Fibroblast of gingiva (primary cell): ENCODE measurements at places on chromosomes 3 and 15.
A peak's percentile ranks its signal among the peaks of the same experiment; 100 is the strongest.

DNA sequence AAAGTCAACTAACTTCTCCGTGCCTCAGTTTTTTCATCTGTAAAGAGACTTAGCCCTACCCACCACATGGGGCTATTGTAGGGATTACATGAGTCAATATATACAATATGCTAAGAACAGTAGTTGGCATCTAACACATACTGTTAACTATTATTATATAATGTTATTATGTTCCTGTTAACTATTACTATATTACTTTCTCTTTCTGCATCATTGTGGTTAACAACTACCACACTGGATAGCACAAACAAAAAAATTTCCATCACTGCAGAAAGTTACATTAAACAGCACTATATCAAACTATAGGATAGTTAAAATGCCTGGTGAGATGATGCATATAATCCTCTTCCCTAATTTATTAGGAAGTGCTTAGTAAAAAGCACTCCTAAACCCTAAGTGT lies 23.7 kb downstream of the STAG1 start:
- DNase-seq, result no peak

DNA sequence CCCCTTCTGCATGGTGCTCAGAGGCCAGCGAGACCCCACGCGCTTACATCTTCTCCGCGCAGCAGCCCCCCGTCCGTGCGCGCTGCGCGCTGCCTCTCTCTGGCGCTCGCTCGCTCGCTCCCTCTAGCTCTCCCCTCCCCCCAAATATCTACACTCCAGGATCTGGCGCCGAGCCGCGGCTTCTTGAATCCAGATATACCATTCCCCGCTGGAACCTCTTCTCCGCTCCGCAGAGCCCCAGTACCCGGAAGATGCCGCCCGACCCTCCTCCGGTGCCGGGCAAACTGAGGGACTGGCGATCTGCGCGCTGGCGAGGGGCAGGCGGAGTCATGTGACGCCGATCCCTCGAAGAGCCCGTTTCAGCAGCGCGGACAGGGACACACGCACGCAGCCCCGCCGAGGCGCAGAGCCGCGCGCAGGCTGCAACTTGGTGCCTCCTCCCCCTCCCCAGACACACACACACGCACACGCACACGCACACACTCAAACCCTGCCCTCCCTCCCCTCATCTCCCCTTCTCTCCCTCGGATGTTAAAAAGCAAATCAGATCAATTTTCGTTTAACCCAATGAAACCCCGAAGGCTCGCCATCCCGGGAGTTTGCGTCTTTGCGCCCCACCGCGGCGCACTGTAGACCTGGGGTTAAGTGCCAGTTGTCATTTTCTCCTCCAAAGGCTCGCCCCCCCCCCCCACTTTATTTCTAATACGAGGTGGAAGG lies at the start of gene RASGRF1:
Gene RASGRF1 (minus strand): TSS at position 294 of the 717 bp plus-strand sequence. CDS start 282 bp downstream, at position 12.
- no peak for DNase-seq

DNA sequence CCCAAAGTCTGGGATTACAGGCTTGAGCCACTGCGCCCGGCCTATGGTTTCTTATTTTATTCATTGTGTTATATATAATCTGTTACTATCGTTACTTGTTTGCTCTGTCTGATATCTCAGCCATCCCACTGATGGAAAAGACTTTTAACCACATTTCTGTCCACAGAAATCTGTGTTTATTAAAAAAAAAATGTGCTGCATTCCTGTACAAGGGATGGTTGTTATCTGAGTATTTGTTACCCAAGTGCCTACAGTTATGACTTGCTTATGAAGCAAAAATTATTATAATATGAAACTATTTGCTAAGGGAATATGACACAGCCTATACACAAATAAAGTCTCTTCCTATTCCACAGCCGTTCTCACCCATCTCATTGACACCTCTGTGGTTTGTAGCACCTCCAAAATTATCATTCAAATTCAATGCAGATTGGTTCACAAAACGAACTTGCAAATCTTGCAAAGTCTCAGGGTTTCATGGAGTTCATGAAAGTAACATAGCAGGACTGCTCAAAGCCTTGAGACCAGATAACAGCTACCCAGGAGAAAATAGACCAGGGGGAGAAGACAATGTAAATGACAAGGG lies 47.4 kb upstream of the UBE2E1 start:
- no peak for DNase-seq

DNA sequence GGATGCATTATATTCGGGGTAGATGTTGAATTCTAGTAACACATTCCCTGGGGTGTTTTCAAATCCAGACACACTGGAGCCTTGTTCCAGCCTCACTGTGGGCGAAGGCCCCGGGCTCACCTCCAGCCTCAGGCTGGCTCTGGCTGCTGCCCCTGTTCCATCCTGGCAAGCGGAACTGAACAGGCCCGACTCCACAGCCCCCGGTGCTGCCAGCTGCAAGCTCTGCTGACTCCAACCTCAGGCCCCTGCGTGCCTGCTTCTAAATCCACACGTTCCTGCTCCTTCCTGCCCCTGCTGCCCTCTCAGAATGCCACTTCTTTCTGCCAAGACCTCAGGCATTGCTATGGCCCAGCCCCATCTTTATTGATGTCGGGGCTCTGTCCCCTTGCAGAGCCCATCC lies 90.6 kb downstream of the LIPC start:
- DNase-seq, result no peak

- DNase-seq, result no peak
Observed at GRCh38 chr3:100522125-100522524, 29.7 kb downstream of the TMEM45A start.

DNA sequence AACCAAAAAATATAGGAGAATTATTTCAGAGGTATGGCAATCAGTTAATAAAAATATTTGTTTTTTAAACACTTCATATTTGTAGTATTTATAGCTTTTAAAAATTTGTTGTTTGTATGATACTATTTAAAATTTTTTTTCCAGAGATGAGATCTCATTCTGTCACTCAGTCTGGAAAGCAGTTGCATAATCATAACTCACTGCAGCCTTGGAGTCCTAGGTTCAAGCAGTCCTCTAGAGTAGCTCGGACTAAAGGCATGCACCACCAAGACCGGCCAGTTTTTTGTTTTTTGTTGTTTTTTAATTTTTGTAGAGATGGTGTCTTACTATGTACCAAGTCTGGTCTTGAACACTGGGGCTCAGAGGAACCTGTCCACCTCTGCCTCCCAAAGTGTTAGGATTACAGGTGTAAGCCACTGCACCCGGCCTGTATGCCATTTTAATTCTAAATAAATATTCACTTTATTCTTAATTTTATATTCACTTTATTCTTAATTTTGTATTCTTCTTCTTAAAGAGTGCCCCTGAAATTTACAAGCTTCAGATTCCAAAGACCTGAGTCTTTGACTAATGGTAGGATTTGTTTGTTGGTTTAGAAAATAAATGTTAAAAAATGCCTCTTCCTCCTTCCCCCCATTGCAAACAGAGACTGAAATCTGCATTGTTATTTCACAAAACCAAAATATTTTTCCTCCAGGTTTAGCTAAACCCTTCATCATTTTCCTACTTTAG lies 9.4 kb downstream of the TGFBR2 start:
- no peak for DNase-seq

DNA sequence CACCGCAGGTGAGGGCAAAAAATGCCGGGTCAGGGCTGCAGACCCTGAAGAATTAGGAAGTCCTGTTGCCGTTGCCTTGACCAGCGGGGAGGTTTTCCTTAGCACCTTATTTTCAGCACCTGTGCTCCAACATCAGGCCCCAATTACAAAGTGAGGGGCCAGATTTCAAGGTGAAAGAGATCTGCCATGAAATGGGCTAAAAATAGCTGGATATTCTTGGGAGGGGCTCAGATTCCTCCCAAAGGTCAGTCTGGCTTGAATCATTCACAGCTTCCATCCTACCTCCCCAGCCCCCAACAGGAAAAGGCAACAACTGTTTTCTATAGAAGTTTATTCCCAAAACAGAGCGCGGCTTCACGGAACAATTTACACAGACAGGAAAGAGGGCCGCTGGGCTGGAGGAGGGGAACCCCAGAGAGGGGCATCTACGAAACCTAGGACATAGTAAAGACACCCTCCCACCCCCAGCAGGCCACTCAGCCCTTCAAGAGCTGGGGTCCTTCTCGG lies 941 bp upstream of the SLC26A6 start:
- no peak for DNase-seq

DNA sequence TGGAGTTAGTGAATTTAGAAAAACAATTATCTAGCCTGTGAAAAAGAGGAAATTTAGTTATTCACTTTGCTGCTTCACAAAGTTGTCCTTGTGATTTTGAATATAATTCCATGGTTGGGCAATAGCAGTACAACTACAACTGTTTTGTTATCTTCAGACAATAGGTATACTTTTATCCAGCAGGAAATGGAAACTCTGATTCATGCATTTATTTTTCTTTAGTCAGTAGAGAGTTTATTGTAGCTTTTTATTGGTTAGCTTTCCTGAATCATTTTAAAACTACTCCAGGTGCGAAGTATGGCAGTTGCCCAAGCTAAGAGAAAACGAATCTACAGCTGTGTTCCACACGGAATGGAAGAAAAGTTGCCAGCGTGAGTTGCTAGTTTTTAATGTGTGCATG lies 80.3 kb downstream of the TM4SF4 start:
- DNase-seq, result peak; percentile 61

DNA sequence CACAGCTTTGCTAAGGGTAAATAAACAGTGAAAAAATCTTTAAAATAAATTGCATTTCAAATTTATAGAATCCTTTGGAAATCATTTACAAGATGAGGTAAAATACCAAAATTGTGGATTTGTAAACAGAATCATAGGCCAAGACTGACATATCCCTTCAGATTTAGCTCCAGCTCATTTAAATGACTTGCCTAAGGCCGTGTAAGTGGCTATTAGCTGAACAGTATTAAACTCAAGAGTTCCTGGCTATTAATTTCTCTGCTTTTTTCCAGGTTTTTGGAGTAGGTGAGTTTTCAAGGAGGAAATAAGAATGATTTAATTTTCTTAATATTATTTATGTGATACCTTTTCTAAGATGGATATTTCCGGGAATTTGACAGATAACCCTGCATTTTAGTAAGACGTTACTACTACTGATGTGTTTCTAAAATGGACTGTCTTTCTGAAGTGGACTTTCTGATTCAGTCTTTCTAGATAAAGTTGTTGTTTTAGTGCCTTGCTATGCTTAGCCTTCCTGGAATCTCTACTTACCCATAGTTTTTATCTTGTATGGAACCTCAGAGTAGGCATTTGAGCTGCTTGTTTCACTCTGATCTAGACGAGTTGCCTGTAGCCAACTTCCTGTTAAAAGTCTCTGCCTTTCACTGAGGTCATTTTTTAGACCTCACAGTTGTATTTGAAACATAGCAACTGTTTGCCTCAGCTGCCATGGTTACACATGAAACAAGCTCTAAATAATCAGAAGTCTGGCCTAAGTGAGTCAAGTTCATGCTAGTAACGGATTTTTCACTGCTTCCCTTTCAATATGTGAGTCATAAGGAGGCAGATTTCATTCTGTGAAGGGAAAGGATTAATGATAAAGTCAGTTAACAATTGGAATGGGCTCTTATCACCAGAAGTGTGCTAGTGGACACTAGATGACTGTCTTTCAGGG lies 127.0 kb downstream of the KLHL25 start:
- DNase-seq, result peak; percentile 96

GRCh38 chr15:51359981-51360380 lies 18.5 kb downstream of the GLDN start:
- no peak for DNase-seq

GRCh38 chr15:77022646-77023575 lies 28.0 kb downstream of the PSTPIP1 start:
- no peak for DNase-seq

DNA sequence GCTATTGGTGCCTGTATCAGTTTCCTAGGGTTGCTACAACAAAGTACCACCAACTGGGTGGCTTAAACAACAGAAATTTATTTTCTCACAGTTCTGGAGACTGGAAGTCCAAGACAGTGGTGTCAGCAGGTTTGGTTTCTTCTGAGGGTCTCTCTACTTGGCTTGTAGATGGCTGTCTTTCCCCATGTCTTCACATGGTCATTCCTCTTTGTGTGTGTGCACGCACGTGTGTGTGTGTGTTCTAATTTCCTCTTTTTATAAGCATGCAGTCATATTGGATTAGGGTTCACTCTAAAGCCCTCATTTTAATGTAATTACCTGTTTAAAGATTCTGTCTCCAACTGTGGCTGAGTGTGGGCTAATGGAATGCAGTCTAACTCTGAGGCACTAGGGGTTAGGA lies 182.5 kb downstream of the SPATA16 start:
- no peak for DNase-seq

DNA sequence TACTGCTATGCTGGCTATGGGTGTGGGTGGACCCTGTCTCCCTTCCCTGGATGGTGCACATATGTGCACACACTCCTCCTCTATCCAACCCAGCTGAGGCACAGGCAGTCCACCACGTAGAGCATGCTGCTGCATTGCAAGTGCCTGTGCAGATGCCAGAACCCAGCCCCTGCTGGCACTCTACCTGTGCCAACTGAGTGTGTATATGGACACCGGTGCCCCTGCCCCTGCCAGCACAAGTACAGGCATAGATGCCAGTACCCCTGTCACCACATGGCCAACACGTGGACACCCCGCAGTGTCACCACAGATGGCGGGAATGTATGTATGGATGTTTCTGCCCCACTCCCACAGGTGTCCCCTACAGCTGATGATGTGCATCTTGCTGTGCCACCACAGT lies 216.5 kb downstream of the ISL2 start:
- no peak for DNase-seq

DNA sequence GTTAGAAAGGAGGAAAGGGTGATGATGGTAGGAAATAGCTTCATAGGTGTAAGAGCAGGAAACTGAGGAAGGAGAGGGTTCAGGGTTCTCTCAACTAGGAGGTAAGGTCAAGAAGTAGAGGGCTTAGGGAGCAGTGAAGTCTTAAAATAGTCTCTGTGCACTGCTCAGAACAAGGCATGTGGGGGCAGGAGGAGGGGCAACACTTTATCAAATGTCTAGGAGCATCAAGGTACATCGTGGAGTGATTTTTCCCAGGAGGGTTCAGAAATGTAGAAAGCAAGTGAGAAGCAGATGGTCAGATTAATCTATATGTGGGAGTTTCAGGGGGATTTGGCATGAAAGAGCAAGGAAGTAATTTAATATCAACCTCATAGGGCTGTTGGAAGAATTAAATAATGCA lies 58.8 kb downstream of the TNIK start:
- no peak for DNase-seq

DNA sequence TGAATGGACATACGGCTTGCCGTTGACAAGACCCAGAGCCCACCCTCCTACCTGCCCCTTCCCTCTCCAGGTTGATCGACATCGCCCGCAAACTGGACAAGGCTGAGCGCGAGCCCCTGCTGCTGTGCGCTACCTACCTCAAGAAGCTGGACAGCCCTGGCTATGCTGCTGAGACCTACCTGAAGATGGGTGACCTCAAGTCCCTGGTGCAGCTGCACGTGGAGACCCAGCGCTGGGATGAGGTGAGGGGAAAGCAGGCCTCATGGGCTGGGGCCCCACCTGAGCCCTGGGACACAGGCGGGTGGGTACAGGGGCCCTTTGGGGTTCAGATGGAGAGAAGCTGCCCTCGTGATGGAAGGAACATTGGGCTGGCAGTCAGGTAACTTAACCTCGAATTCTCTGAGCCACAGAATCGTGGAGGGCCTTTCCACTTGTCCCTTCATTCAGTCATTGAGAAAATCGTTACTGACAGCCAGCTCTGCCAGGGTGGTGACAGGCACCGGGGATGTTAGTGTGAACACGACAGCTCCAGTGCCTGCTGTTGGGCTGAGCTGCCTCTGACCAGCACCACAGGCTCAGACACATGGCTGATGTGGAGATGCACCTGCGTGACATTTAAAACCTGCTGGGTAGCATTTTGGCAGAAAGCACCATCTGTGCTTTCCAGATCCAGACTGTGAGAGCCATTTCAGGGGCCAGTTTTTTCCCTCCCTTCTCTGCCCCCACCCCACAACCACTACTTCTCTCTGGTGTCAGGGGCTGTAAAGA lies 25.6 kb upstream of the RHO start:
- no peak for DNase-seq
